Activated CD4-positive, alpha-beta T cell treated with anti-CD3 and anti-CD28 coated beads for 1 hour (primary cell): ENCODE measurements at places on chromosomes 6 and 20.

DNA sequence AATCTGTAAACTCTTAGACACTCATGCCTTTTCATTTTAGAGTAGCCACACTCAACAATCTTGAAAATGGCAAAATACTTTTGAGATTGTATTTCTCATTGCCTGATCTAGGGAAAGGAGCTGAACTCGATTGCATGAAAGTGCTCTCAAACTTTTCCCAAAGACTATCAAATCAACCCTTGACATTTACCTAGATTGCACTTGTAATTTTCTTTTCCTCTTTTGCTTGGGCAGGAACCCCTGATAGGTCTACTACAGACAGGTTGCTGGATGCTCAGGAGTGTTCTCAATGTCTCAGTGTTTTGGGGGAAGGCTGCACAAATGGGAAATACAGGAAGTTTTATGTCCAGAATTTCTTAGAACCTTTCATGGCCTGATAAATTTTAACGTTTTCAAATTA is 468.0 kb upstream of the GJE1 start:
- DNase-seq: no peak

DNA sequence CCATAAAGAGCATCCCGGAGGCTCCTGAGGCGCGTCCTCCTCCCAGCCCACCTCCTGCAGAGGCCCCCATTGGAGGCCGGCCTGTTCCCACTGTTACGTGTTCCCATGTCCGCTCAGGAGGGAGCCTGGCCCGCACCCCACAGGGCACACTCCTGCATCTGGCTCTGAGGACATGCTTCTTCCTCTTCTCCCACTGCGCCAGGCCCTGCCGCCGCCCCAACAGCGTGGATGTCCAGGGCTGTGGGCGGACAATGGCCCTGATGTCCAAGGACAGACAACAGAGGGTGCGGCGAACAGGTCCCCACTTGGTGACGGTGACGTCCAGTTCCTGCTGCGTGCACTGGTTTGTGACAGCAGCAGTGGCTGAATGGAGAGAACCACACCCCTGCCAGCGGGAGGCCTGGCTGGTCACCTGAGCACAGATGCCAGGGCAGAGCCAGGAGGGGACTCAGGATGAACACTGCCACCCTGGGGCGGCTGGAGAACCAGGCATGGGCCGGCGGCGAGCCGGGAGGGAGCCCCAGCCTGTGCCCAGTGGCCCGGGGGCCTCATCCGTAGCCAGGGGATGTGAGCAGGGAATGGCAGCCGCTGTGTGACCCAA is 26.6 kb downstream of the FRMD1 start:
- no peak for DNase-seq

- DNase-seq: no peak
These were observed 1293.3 kb downstream of the EPHA7 start for GRCh38 chr6:92126088-92126487.

DNA sequence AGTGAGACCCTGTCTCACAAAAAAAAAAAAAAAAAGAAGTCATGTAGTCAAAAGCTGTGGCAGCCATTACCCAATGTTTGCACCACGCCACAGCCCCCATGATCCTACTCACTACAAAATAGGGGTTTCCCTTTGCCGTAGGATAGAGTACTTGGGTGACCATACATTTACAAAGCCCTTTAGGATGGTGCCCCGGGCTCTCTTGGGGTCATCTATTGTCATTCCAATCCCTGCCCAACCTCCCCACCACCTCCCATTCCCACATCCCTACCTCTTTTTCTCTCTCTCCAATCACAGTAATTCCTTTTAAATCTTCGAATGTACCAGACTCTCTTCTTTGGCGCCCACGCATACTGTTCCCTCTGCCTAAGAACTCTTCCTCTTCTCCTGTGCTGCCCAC is 74.6 kb downstream of the KIAA0319 start:
- DNase-seq: no peak

GRCh38 chr20:41111578-41111951 is 25.8 kb upstream of the PLCG1 start:
- DNase-seq: no peak

- no peak for DNase-seq
These were observed 9.0 kb downstream of the SFT2D1 start for GRCh38 chr6:166333172-166333995.

DNA sequence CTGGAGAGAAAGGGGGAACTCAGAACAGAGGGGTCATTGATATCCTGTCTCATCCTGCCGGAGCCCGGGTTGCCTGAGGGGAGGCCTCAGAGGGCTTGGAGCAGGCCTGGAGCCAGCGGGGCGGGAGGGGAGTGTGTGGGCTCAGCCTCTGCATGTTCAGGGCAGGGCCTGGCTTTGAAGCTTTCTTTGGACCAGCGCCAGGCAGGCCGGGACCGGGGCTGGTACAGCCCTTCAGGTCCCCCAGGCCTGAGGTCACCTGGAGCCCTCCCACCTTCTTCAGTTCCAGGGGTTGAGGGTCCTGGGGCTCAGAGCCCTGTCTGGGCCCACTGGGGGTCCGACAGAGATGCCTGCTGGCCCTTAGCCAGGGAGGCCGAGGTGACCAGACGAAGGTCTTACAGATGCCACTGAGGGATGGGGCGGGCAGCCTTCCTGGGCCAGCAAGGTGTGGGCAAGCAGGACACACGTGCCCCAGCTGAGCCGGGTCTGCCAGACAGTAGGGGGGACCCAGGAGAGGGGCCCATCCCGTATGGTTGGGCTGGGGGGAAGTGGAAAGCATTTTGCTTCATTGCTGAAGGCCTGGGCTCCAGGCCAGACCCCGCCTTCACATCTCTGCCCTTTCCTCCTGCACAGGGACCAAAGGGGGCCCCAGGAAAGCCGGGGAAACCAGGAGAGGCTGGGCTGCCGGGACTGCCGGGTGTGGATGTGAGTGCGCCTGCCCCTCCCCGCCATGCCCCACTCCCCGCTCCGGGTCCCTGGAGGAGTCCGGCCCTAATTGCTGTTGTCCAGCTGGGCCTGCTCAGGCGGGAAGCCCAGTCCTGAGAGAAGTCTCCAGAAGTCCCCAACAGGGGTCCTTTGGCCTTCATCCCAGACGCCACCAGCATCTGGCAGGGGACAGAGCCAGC is 2.0 kb downstream of the COL9A3 start:
- DNase-seq: no peak

GRCh38 chr6:31586599-31587281 is 663 bp downstream of the LST1 start:
- no peak for DNase-seq

DNA sequence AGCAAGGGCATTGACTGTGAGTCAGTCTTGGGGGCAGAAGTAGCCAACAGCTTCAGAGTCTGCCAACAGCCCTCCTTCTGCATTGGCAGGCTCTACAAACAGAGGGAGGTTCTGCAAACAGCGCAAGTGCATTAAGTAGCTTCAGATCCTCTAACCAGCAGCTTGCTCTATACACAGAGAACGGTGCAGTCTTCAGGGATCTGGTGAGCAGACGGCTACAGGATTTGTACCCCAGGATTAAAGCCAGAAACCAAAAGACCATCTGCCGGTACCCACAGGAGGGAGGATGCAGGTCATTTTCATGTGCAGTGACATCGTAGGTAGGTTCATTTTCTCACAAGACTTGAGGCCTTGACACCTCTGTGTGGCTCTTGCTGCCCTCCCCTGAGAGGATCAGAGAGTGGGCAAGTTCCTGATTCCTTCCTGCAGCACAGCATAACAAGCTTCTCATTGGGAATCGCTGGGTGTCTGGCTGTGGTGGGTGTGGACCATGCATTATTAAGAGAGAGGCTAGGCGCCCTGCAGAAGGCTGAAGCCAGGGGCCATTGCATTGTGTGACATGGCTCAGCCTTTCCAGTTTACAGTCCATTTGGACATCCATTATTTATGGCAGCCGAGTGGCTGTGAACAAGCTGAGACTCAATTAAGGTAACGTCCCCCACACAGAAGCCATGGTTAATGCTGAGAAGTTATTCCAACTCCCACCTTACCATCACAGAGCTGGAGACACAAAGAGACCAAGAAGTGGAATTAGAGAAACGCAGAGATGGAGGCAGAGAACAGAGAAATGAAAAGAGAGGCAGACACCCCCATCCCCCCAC is 250.0 kb downstream of the LRFN2 start:
- no peak for DNase-seq

GRCh38 chr6:110597761-110598160 is 121.3 kb upstream of the SLC22A16 start:
- no peak for DNase-seq

GRCh38 chr6:7762760-7763159 is 36.9 kb downstream of the BMP6 start:
- DNase-seq: no peak

GRCh38 chr6:26232940-26233648 is 131.9 kb upstream of the BTN3A2 start:
- DNase-seq: peak; percentile 26

DNA sequence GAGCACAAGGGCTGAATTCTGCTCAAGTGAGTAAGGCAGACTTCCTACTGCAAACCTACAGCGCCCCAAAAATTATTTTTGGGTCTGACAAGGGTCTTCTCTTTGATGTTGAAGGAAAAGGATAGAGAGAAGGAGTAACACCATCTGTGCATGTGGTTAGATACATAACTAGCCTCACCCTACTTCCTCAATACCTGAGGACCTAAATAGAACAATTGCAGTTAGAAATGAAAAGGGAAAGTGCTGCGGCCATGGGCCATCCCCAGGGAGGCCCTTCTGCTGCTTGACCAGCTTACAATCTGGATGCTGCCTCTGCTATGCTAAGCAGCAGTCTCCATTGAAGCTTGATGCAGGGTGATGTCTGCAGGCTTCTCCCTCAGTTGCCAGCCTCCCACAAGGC is 63.2 kb upstream of the ARMH2 start:
- no peak for DNase-seq

GRCh38 chr6:83371423-83371822 is 59.4 kb downstream of the ME1 start:
- no peak for DNase-seq

DNA sequence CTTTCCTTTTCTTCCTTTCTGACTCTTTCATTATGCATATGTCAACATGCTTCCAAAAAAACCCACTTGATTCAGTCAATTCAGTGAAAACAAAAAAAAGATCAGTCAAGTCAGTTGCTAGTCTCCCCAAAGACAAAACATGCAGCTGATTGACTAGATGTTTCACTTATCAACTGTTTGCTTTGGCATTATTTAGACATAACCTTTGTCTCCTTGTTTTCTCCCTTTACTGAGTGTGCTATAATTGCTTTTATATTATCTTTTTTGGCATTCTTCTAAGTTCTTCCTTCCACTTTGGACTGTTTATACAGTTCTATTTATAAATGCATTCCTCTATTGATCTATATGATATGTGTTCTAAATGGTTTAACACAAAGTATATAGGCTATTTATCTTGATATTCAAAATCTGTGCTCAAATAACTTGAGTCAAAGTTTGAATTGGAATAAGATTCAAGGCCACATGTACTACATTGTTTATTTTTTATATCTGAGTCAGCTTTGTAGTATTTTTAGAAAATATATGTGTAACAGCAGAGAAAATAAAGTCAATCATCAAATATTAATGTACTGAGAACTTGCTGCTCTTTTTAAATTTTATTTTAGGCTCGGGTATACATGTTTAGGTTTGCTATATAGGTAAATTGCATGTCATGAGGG is 260.5 kb downstream of the CENPW start:
- no peak for DNase-seq

DNA sequence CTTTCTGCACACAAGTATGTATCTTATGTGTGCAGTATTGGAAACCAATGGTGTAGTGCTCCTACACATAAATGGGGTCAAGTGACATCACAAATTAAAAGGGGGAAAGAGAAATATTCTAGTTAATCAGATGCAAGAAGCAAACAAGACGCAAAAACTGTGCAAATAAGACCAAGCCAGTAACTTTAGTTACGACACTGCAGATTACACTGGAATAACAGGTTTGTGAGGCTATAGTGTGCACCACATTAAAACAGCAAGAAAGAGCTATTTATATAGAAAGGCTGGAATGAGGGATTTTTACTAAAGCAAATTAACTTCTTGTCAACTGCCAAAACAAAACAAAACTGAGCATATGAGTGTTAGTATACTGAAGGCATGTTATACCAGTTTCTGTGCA is 45.8 kb downstream of the NR2E1 start:
- no peak for DNase-seq

DNA sequence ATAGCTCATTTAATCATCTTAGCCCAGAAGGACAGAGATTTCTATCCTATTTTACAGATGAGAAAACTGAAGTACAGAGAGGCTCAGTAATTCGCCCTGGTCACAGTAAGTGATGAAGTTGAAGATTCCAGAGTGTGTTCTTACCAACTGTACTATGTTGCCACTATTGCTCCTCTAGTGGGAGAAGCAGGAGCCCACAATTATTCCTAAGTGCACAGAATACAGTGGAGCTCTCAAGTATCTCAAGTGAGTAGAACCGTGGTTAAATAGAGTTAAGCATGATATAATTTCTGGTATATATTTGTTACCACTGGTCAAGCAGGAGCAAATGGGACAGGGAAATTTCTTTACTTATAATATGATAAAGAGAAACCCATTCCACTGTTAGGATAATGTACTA is 22.1 kb downstream of the REPS1 start:
- DNase-seq: no peak

- DNase-seq: no peak
These were observed 113.1 kb upstream of the BACH2 start for GRCh38 chr6:90409700-90410099.
